ENCODE measurements at places on chromosomes 1 and 21. TPM values are rescaled to one million over a fixed set of nuclear protein-coding genes. Genes with fewer than 3 reads are reported as not detected.

GRCh38 chr21:16069178-16070112 lies 339.7 kb downstream of the USP25 start:
- DNase-seq = no peak

DNA sequence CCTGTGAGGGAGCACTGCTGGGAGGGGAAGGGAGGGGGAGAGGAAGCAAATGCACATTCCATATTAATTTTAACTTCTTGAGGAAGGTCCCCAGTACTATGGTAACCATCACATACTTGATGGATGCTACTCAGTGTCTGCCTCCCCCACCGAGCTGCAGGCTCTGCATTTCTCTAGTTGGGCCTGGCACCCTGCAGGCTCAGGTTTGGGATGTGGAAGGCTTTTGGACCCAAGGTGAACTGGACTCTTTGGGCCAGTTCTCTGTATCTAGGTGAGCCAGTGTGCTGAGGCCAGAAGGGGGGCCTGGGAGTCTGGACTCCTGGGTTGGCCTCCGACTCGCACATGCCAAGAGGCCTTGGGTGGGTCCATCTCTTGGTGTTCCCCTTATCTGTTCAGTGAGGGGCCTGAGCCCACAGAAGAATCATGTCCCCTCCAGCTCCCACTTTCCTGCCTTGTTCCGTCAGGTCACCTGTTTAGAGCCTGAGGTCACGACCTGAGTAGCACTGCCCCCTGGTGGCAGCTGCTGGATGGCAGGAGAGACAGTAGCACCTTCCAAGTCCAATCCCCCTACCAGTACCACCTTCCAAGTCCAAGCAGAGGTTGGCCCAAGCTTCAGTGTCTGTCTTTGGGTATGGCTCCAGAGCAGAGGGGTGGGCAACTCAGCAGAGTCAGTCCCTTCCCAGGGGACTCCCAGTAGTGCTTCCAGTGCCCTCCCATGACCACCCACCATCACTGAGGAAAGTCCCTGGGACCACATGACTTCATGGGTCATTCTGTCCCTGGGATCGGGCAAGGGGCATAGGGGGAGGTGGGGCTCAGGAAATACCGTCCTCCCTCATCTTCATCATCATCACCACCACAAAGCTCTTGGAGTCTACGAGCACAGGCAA lies 241.8 kb downstream of the TRABD2B start:
- no peak for DNase-seq

DNA sequence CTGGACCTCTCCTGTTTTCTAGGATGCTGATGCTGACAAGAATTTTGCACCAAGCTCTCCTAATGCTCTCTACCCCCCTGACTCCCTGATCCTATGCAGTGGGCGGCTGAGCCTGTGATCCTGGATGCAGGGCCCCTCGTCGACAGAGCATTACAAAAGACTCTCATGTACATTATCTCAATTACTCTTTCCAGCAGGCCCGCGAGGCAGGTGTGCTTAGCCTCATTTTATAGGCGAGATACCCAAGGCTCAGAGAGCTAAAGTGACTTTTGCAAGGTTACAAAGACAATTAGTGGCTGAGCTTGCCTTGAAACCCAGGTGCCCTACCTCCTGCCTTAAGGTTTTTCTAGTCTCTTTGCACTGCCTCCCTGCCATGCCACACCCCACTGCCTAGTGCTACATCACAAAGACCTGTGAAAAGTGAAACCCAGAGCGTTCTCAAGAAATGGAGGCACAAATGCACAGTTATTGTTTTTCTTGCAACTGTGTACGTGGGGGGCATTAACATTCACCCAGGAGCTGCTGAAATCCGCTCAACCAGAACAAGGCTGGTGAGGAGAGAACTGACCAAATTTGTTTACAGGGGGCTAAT lies 10.0 kb upstream of the C8A start:
- DNase-seq = no peak

DNA sequence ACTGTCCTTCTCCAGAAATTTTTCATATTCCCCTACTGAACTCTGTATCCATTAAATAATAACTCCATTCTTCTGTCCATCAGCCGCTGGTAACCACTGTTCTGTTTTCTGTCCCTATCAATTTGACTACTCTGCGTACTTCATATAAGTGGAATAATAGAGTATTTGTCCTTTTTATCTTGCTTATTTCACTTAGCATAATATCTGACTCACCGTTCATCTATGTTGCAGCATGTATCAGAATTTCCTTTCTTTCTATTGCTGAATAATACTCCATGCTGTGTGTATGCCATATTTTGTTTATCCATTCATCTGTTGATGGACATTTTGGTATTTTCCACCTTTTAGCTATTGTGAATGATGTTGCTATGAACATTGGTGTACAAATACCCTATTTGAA lies 71.9 kb downstream of the CEP350 start:
- no peak for DNase-seq

TM2D1 gene
- 34.0 TPM for total RNA-seq
